CD4-positive, alpha-beta T cell treated with Interferon gamma for 1 hour (primary cell): ENCODE measurements at places on chromosomes 16 and 17.

GRCh38 chr17:20170085-20170484, 160.9 kb downstream of the SPECC1 start:
- DNase-seq = no peak

GRCh38 chr17:78144147-78144719, 2.0 kb upstream of the C17orf99 start:
- peak; percentile 68 for DNase-seq

DNA sequence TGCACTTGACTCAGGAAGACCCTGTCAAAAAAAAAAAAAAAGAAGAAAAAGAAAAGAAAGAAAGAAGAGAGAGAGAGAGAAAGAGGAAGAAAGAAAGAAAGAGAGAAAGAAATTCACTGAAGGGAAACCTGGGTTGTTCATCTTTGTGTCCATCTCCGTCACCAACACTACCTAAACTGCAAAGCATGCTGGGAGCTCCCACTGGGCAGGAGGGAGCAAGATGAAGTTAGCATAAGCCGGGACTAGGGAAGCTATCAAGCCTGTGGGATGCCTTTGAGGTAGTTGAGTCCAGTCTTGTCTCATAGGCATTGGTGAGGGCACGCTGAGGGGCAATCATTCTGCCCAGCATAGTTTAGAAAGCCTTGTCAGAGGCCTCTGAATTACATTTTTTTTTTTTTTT, 7.6 kb upstream of the CBFB start:
- no peak for DNase-seq

GRCh38 chr16:89304181-89304851, 86.8 kb downstream of the ZNF778 start:
- DNase-seq = no peak
